ENCODE measurements at places on chromosomes 2 and 18.

- no peak for DNase-seq
Observed at GRCh38 chr2:118965737-118966136, 23.7 kb downstream of the MARCO start.

GRCh38 chr2:117485588-117485987 lies 328.9 kb upstream of the DDX18 start:
- DNase-seq = no peak

DNA sequence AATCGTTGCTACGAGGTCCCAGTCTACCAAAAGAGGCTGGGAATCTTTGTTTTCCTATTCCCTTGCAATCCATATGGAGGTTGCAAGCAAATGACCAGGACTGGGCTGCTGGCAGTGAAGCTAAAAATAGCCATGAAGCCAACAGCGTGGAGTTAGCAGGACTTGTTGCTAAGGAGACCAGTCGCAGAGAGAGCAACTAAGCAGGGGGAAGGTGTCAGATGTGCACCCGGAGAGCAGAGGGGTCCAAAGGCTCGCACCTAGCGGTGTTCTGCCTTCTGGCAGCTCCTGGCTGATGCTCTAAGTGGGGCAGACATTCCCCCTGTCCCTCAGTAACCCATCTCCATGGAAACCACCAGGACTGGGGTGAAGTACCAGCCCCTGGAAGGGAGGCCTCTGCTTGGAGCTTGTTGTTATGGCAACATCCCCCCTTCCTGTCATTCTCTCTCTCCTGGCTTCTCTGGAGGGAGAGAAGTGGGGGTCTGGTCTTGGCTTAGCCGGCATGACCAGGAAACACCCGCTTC lies 84.6 kb downstream of the DNMT3A start:
- no peak for DNase-seq

- DNase-seq = no peak
Observed at GRCh38 chr18:25307192-25307591, 44.8 kb downstream of the ZNF521 start.

- no peak for DNase-seq
Observed at GRCh38 chr2:168538534-168538933, 82.5 kb downstream of the CERS6 start.

GRCh38 chr2:20343128-20343527 lies 7.5 kb downstream of the PUM2 start:
- DNase-seq = no peak
